ENCODE measurements at places on chromosomes 13 and 19. TPM values are rescaled to one million over a fixed set of nuclear protein-coding genes. Genes with fewer than 3 reads are reported as not detected.
A peak's percentile ranks its signal among the peaks of the same experiment; 100 is the strongest.

- no peak overlapping the region for H3K4me3 ChIP-seq
- H3K27me3 ChIP-seq, result no peaks in the 10 kb centered on the region
- no peak overlapping the region for H3K27ac ChIP-seq
- no peak for DNase-seq
- H3K4me1 ChIP-seq, result no peaks in the 10 kb centered on the region
These were observed 1.5 kb downstream of the TUBGCP3 start for GRCh38 chr13:112586334-112586960.

DNA sequence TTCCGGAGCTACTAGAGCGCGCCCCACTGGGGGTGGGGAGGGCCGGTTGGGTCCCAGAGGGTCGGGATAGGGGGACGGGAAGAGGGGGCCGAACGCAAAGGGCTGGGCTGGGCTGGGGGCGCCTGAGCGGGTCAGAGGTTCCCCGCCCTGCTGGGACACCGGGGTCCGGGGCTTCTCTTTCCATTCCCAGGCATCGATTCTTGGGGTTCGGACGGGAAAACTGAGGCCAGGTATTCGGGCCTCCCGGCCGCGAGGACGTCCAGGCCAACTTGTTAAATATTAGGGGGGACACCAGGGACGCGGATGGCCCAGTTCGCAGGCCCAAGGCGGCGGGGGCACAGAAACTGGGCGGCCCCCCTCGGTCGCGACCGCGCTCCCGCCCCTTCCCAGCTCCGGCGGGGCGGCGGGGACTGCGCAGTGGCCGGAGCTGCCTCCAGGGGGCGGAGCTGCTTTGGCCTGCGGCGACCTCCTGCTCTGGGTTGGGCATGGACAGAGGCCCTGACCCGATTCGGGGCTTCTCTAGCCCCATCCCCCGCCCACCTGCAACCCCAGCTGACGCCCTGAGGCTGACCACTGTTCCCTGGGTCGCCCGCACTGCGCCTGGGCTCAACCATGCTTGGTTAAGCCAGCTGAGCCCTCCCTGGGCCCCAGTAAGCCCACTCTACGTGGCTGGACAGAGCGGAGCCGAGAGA, 1.2 kb upstream of the KLF16 start:
- no peak for DNase-seq
- H3K4me1 ChIP-seq, result no peaks in the 10 kb centered on the region
- no peaks in the 10 kb centered on the region for H3K36me3 ChIP-seq
- H3K27me3 ChIP-seq, result no peaks in the 10 kb centered on the region

DNA sequence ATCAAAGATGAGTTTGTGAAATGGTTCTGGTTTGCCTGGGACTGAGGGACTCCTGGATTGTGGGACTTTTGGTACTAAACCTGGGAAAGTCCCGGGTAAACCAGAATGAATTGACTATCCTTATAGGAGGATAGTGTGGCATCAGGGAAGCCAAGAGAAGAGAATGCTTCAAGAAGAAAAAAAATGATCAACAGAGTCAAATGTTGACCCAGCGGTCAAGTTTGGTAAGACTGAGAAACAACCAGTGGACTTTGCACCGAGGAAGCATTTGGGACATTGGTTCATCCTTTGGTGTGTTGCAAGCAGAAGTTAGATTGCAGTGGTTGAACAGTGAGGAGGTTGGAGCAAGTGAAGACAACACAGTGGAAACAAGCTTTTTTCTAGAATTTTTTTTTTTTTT, 33.5 kb downstream of the CLEC17A start:
- H3K27ac ChIP-seq, result no peak overlapping the region
- DNase-seq, result no peak
- no peaks in the 10 kb centered on the region for H3K36me3 ChIP-seq
- no peaks in the 10 kb centered on the region for H3K27me3 ChIP-seq
- H3K4me1 ChIP-seq, result no peaks in the 10 kb centered on the region

GRCh38 chr19:681029-682019, 5.1 kb downstream of the FSTL3 start:
- H3K27me3 ChIP-seq, result no peaks in the 10 kb centered on the region
- H3K27ac ChIP-seq, result peak overlapping the region; percentile 91
- peaks cover 14% of the 10 kb centered on the region for H3K36me3 ChIP-seq
- H3K4me1 ChIP-seq, result no peaks in the 10 kb centered on the region
- no peak for DNase-seq

DNA sequence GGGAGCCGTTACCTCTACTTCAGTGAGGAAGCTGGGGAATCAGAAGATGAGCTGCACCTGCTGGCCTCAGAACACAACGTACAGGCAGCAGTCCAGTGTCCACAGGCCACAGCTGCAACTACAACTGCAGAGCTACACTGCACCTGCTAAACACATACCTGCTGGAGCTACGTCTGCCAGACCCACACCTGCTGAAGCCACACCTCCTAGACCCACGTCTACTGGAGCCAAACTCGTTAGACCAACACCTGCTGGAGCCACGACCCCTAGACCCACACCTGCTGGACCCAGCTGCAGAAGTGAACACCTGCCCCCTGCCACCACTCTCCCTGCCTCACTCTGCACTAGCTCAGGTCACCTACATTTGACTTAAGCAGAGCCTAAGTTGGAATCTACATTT, 169.9 kb downstream of the USP12 start:
- H3K4me1 ChIP-seq, result no peaks in the 10 kb centered on the region
- no peaks in the 10 kb centered on the region for H3K36me3 ChIP-seq
- H3K27me3 ChIP-seq, result no peaks in the 10 kb centered on the region

CBLC gene
- total RNA-seq, result not detected

Measured in right atrium auricular region (tissue), 2 donors.